ENCODE measurements at places on chromosomes 5 and 9.

GRCh38 chr9:90698871-90699440 is 56.3 kb upstream of the DIRAS2 start:
- no peak for DNase-seq

GRCh38 chr9:18668944-18669343 is 195.0 kb downstream of the ADAMTSL1 start:
- no peak for DNase-seq

DNA sequence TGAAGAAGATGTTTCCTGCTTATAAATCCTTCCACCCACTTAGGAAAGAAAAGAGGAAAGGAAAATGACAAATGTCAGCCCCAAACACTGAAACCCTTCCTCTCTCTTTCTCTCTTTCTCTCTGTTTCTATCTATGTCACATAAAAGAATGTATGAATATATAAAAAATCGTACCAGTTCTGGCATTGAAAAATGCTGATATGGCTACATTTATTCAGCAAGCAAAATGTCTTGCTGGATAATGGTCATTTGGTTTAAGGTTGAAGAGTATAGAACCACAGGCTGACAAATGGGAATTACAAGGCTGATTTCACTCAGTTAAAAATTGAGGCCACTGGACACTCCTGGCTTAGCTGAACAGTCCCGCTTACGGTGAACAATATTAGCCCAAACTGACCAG is 335.9 kb downstream of the PARP8 start:
- no peak for DNase-seq

DNA sequence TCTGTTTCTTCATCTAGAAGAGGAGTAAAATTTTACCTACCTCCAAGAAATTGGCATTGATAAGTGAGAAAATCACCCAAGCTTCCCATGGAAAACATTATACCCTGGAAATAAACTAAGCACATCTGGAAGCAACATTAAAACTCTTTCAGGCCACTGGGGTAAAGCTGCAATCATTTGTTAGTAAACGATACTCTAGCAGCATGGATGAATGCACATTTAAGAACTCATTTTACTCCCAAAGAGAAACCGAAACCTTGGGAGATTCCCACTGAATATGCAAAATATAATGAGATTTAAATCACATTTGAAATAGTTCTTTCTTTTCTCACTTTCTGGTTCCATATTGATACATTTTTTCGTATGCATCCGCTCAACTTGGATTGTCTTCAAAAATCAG is 467.5 kb downstream of the EFNA5 start:
- no peak for DNase-seq

DNA sequence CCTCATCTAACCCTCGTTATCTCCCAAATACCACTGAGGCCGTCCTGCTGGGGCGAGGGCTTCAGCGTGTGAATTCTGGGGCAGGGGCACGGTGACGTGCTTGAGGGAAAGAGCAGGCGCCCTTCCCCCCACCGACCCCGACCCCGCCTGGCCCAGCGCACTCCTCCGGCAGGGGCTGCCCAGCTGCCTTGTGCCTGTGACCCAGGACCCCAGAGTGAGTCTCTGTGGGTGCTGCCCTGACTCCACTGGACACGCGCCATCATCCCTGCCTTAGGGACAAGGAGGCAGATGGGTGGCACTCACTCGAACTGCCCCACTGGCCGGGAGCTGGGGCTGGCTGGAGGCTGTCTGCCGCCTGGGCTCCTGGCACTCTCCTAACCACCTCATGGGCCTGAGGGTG is 136.2 kb upstream of the LPCAT1 start:
- no peak for DNase-seq

- DNase-seq = no peak
These were observed 149.2 kb upstream of the CDKN2B start for GRCh38 chr9:22158271-22158670.

GRCh38 chr5:180807654-180808414 is 5.2 kb upstream of the MGAT1 start:
- no peak for DNase-seq

DNA sequence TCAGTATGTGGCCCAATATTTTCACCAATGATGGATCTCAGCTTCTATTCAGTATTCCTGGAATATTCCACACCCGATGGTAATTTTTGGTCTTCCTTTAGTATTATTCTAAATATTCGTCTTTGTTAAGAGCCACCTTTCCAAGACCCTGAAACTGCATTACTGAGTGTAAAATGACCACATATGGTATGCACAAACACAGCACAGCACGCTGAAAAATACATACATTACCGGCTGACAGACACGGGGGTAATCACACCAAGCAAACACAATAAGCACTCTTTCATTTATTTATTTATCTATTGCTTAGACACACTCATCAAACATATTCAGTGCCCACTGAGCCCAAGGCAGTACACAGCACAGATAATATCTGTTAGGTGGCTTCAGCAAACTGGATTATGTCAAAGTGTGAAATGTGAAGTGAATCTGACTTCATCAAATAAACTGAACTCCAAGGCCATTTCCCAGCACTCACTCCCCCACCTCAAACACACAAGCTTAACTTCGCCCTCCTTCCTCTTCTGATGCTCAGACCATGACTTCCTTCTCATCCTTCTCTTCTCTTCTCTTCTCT is 1637.8 kb upstream of the C9orf72 start:
- DNase-seq = no peak

GRCh38 chr9:111604054-111604615 is 4.7 kb upstream of the PTGR1 start:
- no peak for DNase-seq

GRCh38 chr9:114210136-114210535 is 54.8 kb downstream of the COL27A1 start:
- no peak for DNase-seq

- no peak for DNase-seq
These were observed 2.5 kb downstream of the PDCD1LG2 start for GRCh38 chr9:5512658-5513452.

DNA sequence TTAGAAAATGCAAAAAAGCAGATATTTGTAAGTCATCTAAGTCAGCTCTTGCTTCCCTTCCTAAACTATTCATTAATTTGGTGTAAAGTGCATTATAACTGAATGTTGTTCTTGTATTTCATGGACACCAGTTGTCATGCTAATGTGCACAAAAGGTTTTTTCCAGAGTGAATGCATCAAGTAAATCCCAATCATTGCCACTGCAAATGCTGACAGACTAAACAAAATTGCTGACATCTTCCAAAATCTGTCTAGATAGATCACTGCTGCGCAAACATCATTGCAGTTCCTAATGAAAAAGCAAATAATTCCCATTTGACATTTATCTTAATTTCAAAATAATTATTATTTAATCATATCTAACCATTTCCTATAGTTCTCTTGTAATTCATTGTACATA is 161.7 kb downstream of the PDE4D start:
- DNase-seq = no peak

DNA sequence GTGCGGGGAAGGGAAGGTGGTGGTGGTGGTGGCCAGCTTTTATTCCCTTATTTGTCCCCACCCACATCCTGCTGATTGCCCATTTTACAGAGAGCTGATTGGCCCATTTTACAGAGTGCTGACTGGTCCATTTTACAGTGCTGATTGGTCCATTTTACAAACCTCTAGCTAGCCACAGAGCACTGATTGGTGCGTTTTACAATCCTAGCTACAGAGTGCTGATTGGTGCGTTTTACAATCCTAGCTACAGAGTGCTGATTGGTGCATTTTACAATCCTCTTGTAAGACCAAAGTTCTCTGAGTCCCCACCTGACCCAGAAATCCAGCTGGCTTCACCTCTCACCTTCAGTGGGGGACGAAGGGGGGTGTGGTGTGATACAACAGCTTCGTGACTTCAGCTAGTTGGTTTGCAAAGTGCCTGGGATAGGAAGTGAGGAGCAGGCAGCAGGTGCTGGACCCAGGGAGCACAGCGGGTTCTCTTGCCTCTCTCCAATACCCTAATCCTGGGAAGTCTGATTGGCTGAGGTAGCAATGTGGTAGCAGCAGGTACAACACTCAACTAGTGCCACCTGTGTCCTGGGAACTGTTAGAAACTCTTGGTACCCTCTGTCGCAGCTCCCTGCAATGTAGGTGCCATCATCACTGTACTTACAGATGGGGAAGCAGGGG is 92.1 kb downstream of the BARX1 start:
- no peak for DNase-seq

DNA sequence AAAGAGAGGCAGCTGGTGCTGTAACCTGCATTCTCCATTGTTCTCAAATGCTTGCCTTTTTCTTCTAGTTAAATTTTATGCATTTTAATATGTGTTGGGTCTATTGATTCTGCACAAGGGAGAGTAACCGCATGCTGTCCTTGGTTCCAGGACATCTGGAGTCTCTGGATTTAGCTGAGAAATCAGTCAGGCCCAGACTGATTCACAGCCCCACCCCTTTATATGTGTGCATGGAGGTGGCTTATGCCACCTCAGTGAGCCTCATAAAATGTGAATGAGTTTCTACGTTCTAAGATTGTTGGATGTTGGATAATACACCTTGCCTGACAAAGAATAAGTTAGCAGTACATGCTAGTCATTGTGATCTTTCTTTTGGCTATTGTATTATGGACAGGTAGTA is 110.1 kb upstream of the PANK3 start:
- DNase-seq = no peak

DNA sequence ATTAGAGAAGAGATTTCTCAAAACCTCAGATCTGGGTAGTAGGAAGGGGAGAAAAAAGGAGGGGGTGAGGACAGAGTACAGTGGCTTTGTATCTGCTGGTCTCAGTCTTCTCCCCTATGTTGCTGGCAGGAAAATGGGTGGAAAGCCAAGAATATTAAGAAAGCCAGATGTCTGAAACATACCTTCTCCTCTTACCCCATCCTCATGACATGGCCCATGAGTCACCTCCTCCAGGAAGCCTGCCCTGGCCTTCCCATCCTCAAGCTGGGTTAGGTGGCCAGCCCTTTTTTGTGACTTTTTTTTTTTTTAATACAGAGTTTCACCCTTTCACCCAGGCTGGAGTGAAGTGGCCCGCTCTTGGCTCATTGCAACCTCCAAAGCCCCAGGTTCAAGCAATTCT is 61.8 kb downstream of the ABCA1 start:
- no peak for DNase-seq

GRCh38 chr5:28737682-28738081 is 1699.3 kb upstream of the CDH9 start:
- DNase-seq = no peak

DNA sequence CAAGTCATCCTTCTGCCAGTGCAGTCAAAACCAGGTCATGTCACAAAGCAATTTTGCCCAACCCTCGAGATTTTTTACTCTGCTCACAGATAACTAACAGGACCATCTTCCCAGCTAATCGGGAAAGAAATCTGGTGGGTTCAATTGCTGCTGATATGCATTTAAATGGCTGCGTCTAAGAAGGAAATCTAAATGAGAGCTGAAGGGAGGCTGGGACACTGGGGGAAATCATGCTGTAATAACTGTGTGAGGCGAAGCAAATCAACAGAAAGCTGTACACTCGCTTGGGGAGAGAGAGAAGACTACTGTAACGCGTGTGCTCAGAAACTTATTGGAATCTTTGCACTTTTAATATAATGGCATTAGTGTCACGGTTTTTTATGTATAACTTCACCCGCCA is 535.0 kb downstream of the CDK5RAP2 start:
- DNase-seq = no peak

GRCh38 chr5:168163966-168164365 is 127.5 kb upstream of the WWC1 start:
- DNase-seq = no peak

GRCh38 chr9:24509850-24510249 is 35.8 kb downstream of the IZUMO3 start:
- DNase-seq = no peak

DNA sequence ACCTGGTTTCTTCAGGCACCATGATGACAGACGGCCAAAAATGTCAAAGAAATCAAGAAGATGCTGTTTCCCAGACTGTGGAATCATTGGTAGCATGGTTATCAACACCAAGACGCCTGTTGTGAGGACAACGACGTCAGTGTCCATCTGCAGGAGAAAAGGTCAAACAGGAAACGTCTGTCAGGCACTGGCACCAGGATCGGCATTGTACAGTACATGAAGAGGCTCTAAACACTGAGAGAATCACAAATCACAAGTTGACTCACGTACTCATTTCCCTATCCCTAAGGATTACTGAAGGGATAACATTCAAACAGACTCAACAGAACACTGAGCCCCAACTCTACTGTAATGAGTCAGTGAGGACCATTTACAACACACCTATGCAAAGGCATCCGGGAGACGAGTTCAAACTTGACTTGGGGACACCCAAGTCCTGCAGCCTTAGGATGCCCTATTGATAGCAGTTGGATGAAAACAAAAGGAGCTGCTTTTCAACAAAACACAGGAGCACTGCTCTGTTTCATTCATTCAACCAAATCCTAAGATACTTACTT is 21.0 kb downstream of the TSC1 start:
- no peak for DNase-seq

GRCh38 chr5:141533897-141534296 is 45.0 kb downstream of the PCDHGC5 start:
- DNase-seq = no peak

DNA sequence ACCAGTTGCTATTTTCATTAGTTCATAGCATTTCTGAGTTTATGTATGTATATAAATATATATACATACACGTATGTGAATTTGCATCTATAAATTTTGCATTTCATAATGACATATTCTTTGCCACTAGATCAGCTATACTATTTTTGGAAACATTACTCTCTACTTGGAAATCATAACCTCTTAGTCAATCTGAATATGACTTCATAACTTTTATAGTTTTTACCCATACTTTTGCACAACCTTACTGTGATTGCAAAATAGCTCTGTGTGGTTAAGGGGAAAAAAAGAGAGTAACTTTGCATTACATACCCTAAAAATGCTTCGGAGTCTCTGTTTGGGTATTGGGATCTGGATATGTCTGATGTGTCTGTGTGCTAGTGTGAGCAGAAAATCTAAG is 44.9 kb upstream of the ADAMTSL1 start:
- DNase-seq = no peak

- DNase-seq = no peak
These were observed 590.7 kb downstream of the RAB3C start for GRCh38 chr5:59173578-59173977.

DNA sequence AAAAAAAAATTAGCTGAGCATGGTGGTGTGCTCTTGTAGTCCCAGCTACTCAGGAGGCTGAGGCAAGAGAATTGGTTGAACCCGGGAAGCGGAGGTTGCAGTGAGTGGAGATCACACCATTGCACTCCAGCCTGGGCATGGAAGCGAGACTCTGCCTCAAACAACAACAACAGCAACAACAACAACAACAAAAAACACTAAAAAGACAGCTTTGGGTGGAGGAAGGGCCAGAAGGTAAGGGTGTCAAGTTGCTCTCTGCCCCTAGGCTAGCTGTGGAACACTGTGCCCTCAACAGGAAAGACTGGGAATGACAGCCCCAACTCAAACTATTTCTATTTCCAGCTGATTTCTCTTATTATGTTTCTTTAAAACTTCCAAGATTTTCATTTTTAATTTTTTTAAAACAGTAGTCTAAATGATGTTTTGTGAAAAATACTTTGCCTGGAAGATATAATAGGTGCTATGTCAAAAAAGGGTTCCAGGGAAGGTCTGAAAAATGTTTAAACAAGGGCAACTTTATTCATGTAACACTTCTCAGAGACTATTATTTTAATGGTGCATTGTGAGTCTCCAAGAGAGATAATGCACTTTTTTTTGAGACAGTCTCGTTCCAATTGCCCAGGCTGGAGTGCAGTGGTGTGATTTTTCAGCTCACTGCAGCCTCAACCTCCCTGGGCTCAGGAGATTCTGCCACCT is 29.9 kb downstream of the CLINT1 start:
- no peak for DNase-seq

Data from stimulated activated CD4-positive, alpha-beta T cell treated with anti-CD3 and anti-CD28 coated beads, TNF-alpha, amount 100 ng/mL, for 4 hours (primary cell).